ENCODE measurements at places on chromosomes 13 and 19.

GRCh38 chr19:43612374-43612773 is 486 bp downstream of the SRRM5 start:
- DNase-seq, result no peak

- no peak for DNase-seq
These were observed 102.0 kb downstream of the SLITRK1 start for GRCh38 chr13:83780227-83780626.

GRCh38 chr13:46541210-46541609 is 11.8 kb upstream of the LRCH1 start:
- DNase-seq, result no peak

DNA sequence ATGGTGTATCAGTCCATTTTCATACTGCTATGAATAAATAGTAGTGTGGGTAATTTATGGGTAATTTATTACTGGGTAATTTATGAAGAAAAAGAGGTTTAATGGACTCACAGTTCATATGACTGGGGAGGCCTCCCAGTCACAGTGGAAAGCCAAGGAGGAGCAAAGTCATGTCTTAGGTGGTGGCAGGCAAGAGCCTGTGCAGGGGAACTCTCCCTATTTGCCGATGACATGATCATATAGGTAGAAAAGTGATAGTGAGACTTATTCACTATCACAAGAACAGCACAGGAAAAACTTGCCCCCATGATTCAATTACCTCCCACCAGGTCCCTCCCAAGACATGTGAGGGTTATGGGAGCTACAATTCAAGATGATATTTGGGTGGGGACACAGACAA is 1137.7 kb downstream of the UQCRFS1 start:
- DNase-seq, result no peak

DNA sequence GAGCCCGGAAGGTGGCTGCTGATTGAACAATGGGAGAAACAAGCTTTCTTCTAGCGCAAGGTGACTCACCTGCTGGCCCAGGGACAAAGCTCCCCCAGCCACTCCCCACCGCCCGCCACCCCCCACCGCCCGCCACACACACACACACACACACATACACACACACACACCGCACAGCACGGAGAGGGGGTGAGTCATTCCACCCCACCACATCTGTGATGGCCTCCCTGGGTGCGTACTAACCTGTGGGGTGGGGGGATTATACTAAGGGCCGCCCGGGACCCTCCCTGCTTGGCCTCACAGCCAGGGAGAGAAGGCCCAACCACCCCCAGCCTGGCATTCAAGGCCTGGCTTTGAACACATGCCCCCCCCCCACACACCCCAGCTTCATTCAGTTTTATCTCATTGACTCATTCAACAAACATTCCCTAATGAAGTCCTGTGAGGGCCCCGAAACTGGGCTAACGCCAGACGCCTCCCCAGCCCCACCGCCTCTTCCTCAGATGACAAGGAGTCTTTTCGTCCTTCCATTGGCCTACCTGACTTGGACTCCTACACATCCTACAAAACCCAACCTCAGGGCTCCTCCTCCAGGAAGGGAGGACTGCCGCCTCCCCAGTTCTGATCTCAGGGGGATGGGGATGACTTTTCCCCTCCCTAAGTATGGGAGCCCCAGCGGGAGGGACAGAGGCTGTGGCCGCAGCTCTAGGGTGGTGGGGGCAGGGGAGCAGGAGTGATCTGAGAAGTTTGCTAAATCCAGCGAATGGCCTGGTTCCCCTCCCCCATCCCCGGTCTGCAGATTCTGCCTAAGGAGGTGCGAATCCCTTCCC is 5.8 kb upstream of the ONECUT3 start:
- peak; percentile 24 for DNase-seq

GRCh38 chr13:113565526-113566226 is 18.9 kb upstream of the TFDP1 start:
- DNase-seq, result no peak

GRCh38 chr19:18895038-18895823 is 727 bp downstream of the CERS1 start:
- no peak for DNase-seq

- DNase-seq, result no peak
These were observed 20.4 kb upstream of the DCLK1 start for GRCh38 chr13:36151591-36151990.

GRCh38 chr13:52411629-52412028 is 5.7 kb upstream of the THSD1 start:
- no peak for DNase-seq

DNA sequence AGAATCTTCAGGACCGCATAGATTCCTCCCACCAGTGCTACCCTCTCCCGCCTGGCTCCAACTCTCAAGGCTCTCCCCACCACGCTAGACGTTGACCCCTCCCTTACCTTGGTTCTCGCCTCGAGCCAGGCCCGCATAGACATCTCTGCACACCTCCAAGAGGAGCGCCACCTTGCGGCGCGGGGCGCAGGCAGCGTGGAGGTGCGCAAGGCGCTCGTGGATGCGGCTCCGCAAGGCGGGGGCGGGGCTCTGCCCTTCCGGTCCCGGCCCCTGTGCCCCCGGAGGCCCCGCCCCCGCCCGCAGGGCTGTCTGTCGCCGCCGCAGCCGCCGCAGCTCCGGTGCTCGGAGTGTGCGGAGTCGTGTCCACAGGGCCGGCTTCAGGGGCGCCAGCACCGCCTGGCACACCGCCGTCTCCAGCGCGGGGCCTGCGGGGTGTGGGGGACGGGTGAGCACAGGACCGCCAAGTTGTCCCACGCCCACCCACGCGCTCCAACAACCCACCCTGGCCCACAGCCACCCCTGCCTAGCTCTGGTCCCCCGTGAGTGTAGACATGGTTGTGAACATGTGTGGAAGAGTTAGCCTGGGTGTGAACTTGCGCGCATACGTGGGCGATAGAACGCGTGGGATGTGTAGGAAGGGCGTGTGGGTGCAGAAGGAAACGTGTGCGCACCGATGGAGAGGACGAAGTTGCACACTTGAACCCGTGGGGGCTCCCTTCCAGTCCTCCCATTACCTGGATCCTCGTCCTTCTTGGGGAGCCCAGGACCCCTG is 8.1 kb downstream of the RINL start:
- DNase-seq, result peak; percentile 83

- no peak for DNase-seq
These were observed 35.6 kb upstream of the PEPD start for GRCh38 chr19:33557196-33557595.

GRCh38 chr19:29561601-29562000 is 35.8 kb downstream of the VSTM2B start:
- no peak for DNase-seq

GRCh38 chr19:33291623-33292534 is 10.5 kb downstream of the CEBPA start:
- no peak for DNase-seq

DNA sequence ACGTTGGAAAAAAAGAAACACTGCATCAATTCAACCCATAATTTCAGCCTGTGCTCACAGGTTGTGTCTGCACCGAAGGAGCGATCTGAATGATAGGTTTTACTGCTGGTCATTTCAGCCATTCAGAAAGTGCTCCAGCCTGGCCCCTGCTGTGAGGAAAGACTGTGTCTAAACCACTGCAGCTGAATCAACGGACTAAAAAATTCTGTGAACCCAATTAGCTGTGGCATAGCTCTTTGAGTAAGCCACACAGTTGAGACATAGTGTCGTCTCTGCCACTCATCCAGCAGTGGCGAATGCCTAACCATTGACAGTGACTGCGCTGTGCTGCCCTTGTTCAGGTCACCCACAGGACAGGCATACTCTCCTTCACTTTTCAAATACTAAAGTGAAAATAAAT is 179.8 kb downstream of the COG6 start:
- no peak for DNase-seq

GRCh38 chr19:49894879-49895565 is 1.7 kb downstream of the IL4I1 start:
- DNase-seq, result no peak

DNA sequence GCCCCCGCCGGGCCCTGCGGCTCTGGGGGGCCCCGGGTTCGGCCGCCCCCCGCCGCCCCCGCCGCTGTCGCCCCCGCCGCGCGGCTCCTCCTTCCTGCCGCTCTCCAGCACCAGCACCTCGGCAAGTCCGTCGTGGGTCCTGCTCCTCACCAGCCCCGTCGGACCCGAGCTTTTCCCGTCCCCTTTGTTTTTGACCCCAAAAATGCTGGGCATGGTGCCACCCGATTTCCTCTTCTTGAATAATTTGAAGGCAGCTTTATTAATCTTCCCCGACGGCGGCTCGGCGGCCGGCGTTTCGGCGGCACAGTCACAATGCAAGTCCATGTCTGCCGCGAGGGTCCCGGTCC is 945 bp downstream of the AMER2 start:
- DNase-seq, result no peak

DNA sequence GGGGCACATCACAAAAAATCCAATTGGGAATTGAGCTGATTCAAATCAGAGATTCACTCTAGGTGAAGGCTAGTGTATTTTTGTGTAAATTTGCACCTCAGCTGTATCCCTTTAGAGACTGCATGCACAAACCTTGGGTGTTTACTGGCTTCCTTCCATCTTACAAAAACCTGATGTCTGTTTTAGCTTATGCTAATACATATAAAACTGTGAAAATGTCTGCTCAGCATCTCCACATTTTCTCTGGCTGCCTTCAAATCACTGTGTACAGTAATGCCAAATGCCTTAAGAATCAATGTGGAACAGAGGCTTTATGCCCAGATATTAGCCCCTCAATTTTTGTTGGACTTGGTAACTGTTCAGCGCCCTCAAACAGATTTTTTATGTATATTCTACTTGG is 675.8 kb upstream of the SLITRK6 start:
- DNase-seq, result no peak

GRCh38 chr19:46265217-46265828 is 31.5 kb upstream of the HIF3A start:
- DNase-seq, result peak; percentile 65

GRCh38 chr19:11534948-11535347 is 3.7 kb upstream of the CNN1 start:
- no peak for DNase-seq

DNA sequence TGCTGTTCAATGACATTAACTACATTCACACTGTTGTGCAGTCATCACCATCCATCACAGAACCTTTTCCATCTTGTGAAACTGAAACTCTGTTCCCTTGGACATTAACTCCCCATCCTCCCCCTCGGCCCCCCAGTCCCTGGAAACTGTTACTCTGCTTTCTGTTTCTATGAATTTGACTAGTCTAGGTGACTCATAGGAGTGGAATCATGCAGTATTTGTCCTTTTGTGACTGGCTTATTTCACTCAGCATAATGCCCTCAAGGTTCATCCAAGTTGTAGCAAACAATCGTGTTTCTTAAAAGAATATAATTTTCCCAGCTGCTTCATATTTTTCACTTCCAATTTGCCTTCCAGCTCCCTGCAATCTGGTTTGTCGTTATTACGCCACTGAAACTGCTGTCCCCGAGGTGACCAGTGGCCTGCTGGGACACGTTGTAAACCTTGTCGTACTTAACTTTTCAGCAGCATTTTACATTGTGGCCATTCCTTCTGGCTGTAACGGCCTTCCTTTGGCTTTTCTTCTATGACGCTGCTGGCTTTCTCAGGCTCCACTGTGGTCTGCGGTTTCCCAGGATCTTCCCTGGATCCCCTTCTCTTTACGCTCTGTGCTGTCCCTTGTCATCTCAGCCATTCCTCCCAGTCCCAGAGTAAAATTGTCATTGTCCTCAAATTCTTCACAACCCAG is 74.0 kb downstream of the DHRS12 start:
- peak; percentile 7 for DNase-seq

DNA sequence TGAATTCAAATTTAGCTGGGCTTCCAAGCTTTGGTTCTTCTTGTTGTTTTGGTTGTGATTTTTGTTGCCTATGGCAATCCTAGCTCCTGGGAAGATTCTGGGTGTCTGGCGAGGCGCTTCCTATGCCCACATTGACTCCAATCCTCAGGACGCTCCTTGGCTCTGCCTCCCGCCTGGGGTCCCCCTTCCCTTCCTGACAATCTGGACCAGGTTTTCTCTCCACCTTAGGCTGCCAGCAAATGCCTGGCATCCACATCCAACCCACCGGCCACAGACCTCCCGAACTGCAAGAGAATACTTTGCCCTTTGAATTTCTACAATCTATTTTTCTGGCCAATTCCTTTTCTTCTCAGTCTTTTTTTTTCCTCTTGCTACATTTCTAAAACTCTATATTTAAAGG is 186.9 kb upstream of the UBL3 start:
- no peak for DNase-seq

GRCh38 chr13:34189946-34190345 is 372.0 kb downstream of the RFC3 start:
- no peak for DNase-seq

DNA sequence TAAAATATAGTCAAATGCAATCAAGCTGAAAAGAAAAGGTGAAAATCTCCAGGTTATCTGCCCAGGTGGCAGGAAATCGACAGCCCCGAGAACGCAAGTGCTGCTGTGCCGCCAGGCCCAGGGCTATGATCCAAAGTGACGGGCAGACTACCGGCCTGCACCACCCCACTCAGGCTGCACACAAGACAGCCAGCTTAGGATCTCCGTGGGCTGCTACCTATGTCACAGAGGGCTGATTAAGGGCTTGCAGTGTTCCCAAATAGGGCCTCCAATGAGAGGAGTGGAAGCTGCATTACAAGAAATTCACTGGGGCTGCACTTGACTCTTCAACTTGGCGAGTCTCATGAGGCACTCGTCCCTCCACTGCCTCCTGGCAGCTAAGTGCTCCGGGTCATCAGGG is 121.8 kb downstream of the CRYL1 start:
- DNase-seq, result no peak

- DNase-seq, result no peak
These were observed 30.8 kb upstream of the IGFL1 start for GRCh38 chr19:46198756-46199155.

GRCh38 chr13:48595431-48596429 is 58.0 kb upstream of the CYSLTR2 start:
- DNase-seq, result no peak

DNA sequence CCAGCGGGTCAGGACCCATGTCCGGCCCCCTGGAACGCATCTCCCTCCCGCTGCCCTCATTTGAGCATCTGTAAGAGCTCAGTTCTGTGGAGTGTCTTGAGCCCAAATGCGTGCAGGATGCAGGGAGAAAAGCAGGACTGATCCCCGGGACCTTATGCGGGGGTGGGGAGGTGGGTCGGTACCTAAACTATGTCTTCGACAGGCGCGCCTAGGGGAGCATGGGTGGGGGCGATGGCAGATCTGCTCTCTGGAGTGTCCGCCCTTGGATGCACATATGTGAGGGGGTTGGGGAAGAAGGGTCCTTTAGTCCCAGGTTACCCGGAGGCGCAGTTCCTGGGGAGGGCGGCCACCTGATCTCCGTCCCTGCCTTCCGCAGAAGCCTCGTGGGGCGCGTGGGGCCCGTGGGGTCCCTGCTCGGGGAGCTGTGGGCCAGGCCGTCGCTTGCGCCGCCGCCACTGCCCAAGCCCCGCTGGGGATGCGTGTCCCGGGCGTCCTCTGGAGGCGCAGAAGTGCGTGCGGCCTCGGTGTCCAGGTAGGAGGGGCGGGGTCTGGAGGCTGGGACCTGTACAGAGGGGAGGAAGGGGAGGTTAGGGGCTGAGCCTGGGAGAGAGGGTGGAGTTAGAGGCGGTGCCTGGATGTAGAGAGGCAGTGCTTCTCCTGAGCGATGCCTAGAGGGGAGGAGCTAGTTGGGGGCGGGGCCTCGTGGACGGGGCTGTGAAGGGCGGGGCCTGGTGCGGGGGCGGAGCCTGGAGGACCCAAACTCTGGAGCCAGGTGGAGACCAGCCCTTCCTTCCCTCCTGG is 2.9 kb downstream of the CILP2 start:
- DNase-seq, result peak; percentile 52

Measured in stimulated activated CD4-positive, alpha-beta T cell treated with anti-CD3 and anti-CD28 coated beads, TNF-alpha, amount 100 ng/mL, for 24 hours (primary cell).